T-helper 2 cell treated with Interferon-gamma antibody and Interleukin-4, amounts not matched to agents 100 ng/mL and 5 ng/mL, for 36 hours (primary cell): ENCODE measurements at places on chromosomes 3 and 15. TPM values are rescaled to one million over a fixed set of nuclear protein-coding genes. Genes with fewer than 3 reads are reported as not detected.

GAP43 gene
- not detected in 2 replicates for total RNA-seq

CACNA1D gene
- total RNA-seq: 4.5 and 4.8 TPM in 2 replicates

GP9 gene
- total RNA-seq: not detected in 2 replicates

ELL3 gene
- total RNA-seq: 0.64 and 1.4 TPM in 2 replicates

ANKUB1 gene
- total RNA-seq: not detected in 2 replicates

TRH gene
- total RNA-seq: not detected in 2 replicates
